ENCODE measurements at places on chromosomes 5 and 9. TPM values are rescaled to one million over a fixed set of nuclear protein-coding genes. Genes with fewer than 3 reads are reported as not detected.

- DNase-seq = no peak
Observed at GRCh38 chr9:137213160-137214060, 7.9 kb downstream of the NDOR1 start.

MINAR2 gene
- total RNA-seq = not detected

HAVCR1 gene
- 1.2 TPM for total RNA-seq

GRCh38 chr5:84354101-84354500 lies 30.6 kb downstream of the EDIL3 start:
- DNase-seq = no peak

- no peak for DNase-seq
Observed at GRCh38 chr9:115442054-115442453, 324.1 kb upstream of the TNC start.

ERCC8 gene
- total RNA-seq = 9.3 TPM

IFNA2 gene
- not detected for total RNA-seq

DNA sequence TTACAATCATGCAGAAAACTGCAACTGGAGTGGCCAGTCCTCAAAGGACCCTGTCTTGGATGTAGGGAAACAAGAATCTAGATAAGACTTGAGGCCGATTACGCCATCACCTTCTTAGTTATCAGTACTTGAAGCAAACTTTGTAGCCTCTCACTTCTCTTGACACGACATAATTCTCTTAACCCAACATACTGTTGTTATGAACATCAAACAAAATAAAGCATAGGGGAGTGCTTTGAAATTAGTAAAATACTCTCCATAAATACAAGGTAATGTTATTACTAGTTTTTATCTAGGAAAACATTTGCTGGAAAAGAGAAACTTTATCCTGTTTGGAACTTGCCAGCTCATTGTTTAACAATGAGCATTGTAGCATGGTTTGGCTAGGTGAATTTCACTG lies 574.9 kb upstream of the DMAC1 start:
- DNase-seq = no peak

ACTL7B gene
- not detected for total RNA-seq

DNA sequence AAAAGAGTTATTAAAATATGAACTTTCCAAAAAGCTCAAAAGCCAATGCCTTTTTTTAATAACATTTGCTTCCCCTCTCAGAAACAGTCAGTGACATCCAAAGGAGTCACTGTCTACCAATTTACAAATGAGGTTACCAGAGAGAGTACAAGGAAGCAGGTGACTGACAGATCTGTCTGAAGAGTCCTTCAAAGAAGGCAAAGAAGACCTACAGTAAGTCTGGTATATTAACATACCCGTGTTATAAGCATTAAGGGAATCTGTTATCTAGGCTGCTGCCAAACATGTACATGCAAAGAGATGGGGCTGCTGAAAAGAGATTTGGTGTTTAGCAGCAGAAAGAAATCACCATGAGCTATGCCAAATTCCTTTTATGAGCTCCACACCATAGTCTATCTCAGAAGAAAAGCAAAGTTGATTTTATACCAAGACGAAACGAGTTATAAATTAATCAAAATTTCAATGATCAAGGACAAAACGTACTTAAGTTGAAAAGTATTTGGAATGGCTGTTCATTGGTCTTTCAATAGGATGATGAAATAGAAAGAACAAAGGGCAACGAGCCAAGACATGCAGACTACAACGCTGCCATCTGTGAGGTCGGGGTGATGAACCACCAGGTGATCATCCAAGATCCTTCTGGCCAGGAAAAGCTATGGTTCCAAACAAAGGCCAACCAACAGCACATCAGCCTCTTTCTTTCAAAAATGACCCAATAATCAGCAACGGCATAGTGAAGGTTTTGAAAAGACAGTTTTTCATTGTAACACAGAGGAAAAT lies 8.1 kb downstream of the PRELID2 start:
- DNase-seq = no peak

HCN1 gene
- total RNA-seq = not detected

DNA sequence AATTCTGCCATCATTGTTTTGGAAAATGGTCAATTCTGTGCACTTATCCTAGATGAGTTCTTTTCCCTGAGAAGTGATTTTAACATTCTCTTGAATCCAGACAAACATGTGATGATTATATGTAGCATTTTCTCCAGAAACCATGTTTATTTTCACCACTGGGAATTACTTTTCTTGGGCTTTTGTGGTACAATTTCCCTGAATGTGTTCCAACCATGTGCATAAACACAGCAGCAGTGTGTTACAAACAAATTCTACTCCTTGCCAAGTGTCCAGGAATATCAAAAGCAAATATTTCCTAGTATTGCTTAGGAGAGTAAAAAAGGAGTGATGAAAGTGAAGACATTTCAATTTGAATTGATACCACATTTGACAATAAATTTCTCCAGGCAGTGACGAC lies 50.4 kb downstream of the NXNL2 start:
- DNase-seq = no peak

DNA sequence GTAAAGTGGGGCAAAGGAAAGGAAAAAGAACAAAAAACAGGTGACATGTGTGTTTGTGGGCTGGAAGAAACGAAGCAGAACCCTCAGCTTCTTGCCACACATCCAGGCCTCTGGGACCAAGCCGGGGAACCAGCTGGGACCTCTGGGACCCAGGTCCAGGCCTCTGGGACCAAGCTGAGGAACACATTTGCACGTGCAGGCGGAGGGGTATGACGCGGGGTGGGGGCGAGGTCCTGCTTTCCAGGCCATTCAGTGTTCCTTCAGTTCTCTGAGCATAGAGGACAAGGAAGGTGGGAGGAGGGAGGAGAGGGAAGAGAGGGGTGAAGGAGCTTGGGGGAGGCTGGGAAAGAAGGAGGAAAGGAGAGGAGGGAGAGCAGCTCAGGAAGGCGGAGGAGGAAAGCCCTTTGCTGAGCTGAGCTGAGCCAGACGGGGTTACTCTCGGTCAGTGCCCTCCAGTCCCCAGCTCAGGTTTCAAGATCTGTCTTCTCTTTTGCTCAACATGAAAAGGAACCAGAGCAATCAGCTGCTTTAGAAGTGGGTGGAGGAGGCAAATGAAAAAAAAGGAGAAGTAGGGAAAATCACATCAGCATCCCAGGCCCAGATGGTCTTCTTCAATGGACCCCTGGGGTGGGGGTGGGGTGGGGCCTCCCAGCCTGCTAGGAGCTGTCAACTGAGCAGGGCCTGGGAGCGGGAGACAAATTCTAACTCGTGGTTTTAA lies 59.1 kb downstream of the ABCA1 start:
- no peak for DNase-seq
